Naive thymus-derived CD8-positive, alpha-beta T cell (primary cell): ENCODE measurements at places on chromosomes 13 and 19.

- DNase-seq = no peak
These were observed 10.2 kb downstream of the PEPD start for GRCh38 chr19:33511346-33511745.

DNA sequence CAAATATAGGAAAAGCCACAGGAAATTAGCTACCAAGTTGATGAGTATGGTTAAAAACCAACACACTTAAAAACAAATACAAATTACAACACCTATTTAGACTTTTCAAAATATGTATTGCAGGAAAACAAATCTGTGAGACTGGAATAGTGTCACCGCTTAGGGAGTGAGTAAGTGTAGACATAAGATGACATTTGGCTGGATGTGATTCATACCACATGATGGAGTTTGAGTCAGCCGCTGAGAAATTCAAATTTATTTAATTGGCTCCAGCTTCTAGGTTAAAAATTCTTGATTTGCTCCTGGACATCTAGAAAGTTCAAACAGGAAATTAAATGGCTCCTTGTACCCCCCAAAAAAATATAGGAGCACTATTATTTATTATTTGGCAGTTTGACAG, 531.7 kb downstream of the SLITRK1 start:
- DNase-seq = no peak

GRCh38 chr19:30488191-30488590, 116.0 kb downstream of the ZNF536 start:
- no peak for DNase-seq

DNA sequence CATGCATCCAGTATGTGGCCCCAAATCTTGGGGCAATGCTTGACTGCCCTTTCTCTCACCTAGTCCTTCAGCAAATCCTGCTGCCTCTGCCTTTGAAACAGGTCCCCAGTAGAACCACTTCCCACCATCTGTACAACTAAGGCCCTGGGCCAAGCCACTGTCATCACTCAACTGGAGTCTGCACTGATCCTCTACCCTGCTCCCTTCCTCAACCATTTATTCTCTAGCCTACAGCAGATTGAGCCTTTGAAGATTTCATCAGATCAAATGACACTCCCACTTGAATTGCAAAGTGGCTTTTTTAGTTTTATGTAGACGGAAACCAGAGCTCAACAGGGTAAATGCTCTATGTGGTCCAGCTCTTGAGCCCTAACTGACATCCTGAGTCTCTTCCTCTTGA, 43.5 kb downstream of the ATP8A2 start:
- no peak for DNase-seq

- no peak for DNase-seq
These were observed 737.1 kb upstream of the SLC10A2 start for GRCh38 chr13:103803349-103803748.

DNA sequence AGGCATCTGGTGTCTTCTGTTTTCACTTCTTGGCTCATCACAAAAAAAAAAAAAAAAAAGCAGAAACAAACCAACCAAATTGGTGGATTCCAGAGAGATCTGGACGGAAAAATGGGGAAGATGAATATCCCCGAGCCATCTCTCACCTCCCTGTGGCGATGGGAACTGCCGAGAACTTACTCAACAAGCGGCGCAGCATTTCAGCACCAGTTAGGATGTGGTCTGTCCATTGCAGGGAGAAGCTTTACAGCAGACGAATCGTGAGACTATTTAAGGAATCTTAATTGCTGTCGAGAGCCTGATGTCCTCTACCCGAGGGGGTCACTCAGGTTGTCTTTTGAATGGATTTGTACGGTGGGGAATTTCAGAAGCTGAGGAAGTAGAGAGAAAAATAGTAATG, 17.3 kb upstream of the KDM4B start:
- DNase-seq = no peak

DNA sequence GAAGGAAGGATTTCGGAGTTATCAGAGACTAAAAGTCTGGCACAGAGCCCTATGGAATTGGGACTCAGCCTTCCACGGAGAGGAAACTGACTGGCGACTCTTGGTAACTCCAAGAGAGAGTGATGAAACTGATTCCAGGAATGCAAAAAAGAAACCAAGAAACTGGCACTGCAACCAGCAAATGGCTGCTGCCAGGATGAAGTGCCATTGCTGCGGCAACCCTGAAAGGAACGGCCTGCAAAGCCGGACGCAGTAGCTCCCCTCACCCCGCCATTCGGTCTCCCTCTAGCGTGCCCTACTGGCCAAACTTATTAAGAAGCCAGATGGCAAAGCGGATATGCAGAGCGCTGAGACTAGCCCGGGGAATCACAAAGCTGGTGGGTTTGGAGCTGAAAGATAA, 236.0 kb downstream of the PCDH9 start:
- DNase-seq = no peak

- DNase-seq = no peak
These were observed 27.1 kb downstream of the N4BP2L2 start for GRCh38 chr13:32511482-32511881.

DNA sequence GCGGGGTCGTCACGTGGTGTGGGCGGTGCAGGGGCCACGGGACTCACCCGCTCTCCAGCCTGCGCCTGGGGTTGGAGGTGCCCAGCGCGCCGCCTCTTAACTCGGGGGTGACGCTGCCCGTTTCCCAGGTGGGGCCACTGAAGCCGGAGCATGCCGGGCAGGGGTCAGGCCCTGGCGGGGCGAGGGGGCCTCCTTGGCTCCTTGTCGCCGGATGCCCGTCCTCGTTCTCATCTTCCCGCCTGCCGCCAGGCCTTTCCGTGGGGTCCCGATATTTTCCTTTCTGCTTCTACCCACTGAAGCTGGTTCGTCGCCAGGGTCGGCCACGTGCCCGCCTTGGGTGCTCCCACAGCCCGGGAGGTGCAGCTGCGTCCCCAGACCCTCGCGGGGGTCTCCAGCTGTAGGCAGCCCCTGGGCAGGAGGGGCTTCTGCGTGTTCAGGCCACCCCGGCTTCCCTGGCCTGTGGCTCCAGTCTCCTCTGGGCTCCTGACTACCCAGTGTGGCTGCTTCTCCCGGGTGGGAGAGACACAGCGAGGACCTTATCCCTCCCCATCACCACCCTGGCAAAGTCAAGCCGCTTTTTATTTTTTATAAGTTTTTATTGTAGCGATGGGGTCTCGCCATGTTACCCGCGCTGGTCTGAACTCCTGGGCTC, 772 bp downstream of the FAM174C start:
- DNase-seq = no peak

DNA sequence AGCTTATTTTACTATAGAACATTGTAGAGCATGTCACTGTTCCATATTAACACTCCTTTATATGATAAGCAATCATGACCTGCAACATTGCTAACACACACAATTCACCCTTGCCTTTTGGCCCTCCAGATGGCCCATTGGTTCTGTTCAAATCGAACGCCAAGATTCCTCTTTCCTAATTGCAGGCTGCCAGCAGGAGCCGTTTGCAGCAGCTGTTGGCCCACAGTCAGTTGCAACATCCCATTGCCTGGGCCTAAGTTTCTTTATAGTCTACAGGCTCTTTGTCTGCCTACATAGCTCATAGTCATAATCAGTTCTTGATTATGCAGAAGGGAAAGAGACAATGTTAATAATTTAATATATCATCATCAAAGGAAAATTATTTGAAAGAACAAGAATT, 37.6 kb downstream of the KCTD12 start:
- no peak for DNase-seq

GRCh38 chr13:31129419-31129818, 32.3 kb downstream of the HSPH1 start:
- DNase-seq = no peak

GRCh38 chr19:42272535-42272897, 3.5 kb downstream of the CIC start:
- no peak for DNase-seq

GRCh38 chr19:53308339-53308811, 25.2 kb upstream of the ZNF845 start:
- no peak for DNase-seq

- no peak for DNase-seq
These were observed 59.3 kb downstream of the ITGBL1 start for GRCh38 chr13:101511766-101512165.

- no peak for DNase-seq
These were observed 51.5 kb downstream of the SKA3 start for GRCh38 chr13:21124852-21125251.

GRCh38 chr19:4456843-4457653, 546 bp downstream of the UBXN6 start:
- no peak for DNase-seq

- no peak for DNase-seq
These were observed 27.4 kb upstream of the SCEL start for GRCh38 chr13:77507931-77508776.

DNA sequence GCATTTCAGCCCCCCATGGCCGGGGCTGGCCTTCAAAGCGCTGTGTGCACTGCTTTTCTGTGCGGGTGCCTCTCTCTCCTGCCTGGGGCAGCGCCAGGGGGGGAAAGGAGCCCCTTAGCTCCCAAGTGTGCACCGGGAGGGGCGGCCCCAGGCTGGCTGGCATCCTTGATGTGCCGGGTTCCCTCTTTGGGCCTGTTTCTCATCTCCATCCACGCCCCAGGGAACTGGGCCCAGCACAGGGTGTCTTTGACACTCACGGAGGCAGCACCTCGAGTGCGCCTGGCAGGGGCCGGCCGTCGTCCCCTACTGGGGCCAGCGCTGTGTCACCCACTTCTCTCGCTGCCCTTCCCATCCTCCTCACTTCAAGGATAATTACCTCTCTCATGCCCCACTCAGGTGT, 324.3 kb downstream of the TEX29 start:
- DNase-seq = no peak

- DNase-seq = no peak
These were observed 117.6 kb downstream of the TEX29 start for GRCh38 chr13:111437856-111438547.

GRCh38 chr13:54574791-54575190, 1546.2 kb downstream of the OLFM4 start:
- DNase-seq = no peak

DNA sequence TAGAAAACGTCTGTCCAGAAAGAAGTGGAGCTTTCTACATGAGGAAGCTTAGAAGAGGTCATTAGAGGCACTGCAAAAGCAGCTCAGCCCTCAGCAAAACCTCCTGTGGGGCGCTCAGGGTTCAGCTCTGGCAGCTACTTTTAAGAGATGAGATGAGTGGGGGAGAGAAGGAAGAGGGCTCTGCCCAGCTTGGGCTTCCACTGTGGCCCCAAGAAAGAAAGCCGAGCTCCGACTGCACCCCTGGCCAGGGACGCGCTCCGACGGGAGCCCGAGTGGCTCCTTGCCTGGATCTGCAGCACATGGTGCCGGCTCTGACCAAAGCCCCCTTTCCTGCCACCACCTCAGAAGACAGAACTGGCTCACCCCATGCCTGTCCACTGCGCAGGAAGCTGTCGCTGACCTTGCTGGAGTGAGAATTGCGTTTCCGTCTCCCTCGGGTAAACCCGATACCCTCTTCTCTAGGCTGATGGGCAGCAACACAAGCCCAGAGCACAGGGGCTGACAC, 36.4 kb downstream of the NAXD start:
- DNase-seq = no peak

GRCh38 chr19:16497837-16498236, 1.6 kb downstream of the C19orf44 start:
- DNase-seq = no peak

GRCh38 chr19:41564515-41565378, 11.2 kb upstream of the CEACAM21 start:
- DNase-seq = peak; percentile 33

DNA sequence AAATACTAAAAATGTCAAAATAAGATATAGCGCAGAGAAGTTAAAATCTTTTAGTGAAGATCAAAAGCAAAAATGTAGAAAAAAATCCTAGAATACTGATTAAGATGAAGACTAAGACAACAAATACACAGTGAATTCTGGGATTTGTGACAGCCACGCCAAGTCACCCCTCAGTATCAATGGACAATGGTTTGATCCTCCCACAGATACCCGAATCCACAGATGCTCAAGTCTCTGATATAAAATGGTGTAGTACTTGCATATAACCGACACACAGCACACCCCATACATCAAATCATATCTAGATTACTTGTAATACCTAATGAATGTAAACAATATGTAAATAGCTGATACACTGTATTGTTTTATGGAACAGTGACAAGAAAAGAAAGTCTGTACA, 5.9 kb downstream of the MIPEP start:
- no peak for DNase-seq

GRCh38 chr13:27336014-27336673, 65.5 kb downstream of the RASL11A start:
- DNase-seq = no peak

DNA sequence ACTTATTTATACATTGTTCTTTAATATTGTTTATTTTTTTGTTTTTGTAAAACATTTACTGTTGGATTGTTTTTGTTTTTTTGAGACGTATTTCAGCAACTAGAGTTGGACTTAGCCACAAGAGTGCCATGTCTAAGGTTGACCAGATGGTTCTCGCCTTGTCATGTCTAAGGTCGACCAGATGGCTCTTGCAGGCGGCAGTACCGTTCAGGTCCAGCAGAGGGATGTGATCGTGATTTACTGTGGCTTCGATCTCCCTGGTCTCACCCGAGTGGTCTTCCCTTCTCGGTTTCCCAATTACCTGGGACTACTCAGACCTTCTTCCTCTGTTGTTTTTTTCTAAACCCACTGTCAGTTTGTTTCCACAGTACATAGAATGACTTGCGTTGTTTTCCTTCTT, 1438.6 kb downstream of the UQCRFS1 start:
- no peak for DNase-seq

DNA sequence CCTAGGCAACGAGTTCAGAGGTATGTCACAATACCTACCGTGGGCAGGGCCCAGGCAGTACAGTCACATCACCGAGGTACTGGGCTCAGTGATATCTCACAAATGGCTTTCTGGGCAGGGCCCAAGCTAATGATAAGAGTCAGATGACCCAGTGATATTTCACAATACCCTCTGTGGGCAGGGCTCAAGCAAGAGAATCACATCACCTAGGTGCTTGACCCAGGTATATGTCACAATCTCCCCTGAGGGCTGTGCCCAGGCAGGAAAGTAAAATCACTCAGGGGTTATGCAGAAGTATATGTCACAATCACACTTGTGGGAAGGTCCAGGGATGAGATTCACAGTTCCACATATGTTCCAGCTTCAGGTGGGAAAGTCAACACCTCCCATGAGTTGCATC, 45.3 kb downstream of the ZNF729 start:
- DNase-seq = no peak

DNA sequence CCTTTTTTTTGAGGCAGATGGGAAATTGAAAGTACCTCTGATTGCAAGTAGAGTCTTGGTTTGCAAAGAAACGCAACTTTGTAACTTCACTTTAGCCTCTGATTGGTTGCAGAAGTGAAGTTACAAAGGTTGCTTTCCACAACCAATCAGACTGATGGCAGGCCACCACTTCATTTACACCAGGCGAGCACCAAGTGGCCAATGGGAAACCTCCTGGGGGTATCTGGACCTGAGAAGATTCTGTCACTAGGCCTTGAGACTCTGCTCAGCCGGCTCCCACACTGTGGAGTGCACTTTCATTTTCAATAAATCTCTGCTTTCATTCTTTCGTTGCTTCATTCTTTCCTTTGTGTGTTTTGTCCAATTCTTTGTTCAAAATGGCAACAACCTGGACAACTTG, 19.1 kb downstream of the PEPD start:
- no peak for DNase-seq

GRCh38 chr13:109500146-109500773, 286.1 kb downstream of the IRS2 start:
- no peak for DNase-seq

GRCh38 chr19:38513762-38514167, 80.3 kb downstream of the RYR1 start:
- no peak for DNase-seq

GRCh38 chr13:100460266-100460665, 128.3 kb downstream of the GGACT start:
- no peak for DNase-seq
